Neural crest cell (in vitro differentiated cells): ENCODE measurements at places on chromosomes 11 and 22.

GRCh38 chr11:72328366-72329224 lies 84.6 kb upstream of the PHOX2A start:
- peaks cover 3% of the 10 kb centered on the region for H3K36me3 ChIP-seq
- no peak overlapping the region for H3K27ac ChIP-seq
- peaks cover 36% of the 10 kb centered on the region for H3K4me1 ChIP-seq

DNA sequence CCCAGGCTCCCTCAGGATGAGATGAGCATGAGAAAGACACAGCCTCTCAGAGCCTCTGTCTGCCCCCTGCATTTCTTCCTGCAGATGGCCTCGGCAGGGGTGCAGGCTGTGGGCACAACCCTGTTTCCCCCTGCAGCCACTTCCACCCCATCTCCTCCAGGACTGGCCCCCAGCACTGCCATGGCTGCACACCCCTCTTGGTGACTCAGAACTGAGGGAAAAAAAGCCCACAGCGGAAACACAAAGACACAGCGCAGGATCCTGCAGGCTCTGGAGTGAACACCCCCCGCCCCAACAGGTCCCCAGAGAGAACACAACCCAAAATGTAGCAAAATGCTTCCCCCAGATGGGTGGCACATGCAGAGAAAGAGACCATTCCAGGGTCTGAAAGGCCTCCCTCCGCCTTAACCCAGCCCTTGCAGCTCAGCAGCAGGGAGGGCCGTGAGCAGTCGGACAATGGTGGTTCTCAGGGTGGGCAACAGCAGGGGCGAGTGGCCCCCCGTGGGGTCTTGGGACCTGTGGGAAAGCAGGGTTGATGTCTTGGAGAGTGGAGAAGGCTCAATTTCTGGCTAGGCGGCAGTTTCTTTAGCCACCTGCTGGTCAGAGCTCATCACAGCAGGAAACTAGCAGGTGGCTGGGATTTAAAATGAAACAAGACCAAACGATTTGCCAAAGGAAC lies 8.0 kb downstream of the TUBGCP6 start:
- H3K27ac ChIP-seq: peak overlapping the region; percentile 92
- H3K4me1 ChIP-seq: peaks cover 11% of the 10 kb centered on the region
- H3K4me3 ChIP-seq: peak overlapping the region; percentile 56
- peaks cover 16% of the 10 kb centered on the region for H3K36me3 ChIP-seq
- DNase-seq: no peak

GRCh38 chr11:45162916-45163879 lies 16.8 kb downstream of the PRDM11 start:
- H3K36me3 ChIP-seq: no peaks in the 10 kb centered on the region
- peaks cover 4% of the 10 kb centered on the region for H3K4me1 ChIP-seq
- no peaks in the 10 kb centered on the region for H3K27me3 ChIP-seq
- no peak overlapping the region for H3K27ac ChIP-seq
- H3K4me3 ChIP-seq: no peak overlapping the region

DNA sequence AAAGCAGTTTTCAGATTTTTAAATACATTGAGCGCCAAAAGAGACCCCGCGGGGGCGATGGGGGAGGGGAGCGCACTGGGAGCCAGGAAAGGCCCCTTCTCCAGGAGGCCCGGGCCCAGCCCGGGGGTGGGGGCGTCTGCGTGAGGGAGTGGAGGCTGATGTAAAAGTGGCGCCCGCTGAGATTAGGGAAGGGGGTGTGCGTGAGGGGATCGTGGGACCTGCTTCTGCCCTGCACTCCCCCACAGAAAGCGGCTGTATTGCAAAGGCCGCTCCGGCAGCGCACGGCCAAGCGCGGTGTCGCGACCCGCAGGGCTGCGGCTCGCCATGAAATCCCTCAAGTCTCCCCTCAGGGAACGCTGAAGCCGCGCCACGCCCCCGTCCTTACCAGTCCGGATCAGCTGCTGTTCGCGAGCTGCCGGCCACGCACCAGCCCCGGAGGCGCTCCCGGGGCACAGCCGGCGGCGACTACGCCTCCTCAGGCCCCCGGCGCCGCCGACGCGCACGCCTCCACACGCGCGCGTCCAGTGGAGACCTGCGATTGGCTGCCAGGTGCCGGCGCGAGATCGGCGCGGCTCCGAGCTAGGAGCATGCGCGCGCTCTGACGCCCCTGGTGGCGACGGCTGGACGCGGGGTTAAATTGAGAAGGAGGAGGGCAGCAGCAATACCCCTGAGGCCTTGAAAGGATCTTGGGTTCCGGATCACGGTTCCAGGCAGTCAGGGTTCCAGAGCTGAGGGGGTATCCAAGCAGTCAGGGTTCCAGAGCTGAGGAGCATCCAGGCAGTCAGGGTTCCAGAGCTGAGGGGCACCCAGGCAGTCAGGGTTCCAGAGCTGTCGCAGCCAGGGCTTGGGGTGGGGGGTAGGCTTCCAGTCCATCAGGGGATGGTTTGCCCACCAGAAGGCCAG lies at the start of gene ZNF280B:
Gene ZNF280B (minus strand): TSS at position 469 of the 903 bp plus-strand sequence. CDS start 19,344 bp downstream, outside the sequence.
- H3K4me1 ChIP-seq: peaks cover 30% of the 10 kb centered on the region
- peak within 1 kb of the TSS; percentile 91 for H3K4me3 ChIP-seq
- peaks cover 25% of the 10 kb centered on the region for H3K27me3 ChIP-seq
- peaks cover 36% of the 10 kb centered on the region for H3K36me3 ChIP-seq
- DNase-seq: peak; percentile 82
